ENCODE measurements at places on chromosomes 1 and 21.

DNA sequence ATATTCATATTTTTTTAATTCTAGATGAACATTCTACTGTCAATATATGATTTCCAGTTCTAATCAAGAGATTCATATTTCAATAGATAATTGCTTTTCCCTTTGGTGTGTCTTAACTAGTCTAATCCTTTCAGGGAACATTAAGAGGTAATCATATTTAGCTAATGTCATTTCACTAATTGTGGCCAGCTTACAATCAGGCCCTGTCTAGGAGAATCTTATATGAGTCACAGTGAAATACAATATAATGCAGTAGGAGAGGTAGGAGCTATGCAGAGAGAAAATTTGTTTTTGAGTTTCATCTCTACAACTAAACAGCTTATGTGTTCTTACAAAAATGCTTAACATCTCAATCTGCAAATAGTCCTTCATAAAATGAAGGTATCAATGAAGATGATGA is 85.9 kb downstream of the DPYD start:
- no peak overlapping the region for H3K4me3 ChIP-seq
- no peaks in the 10 kb centered on the region for H3K4me1 ChIP-seq
- no peak overlapping the region for H3K27ac ChIP-seq
- H3K27me3 ChIP-seq = no peaks in the 10 kb centered on the region
- no peak for DNase-seq

- H3K27me3 ChIP-seq = no peaks in the 10 kb centered on the region
- peaks cover 3% of the 10 kb centered on the region for H3K4me1 ChIP-seq
- peak; percentile 85 for DNase-seq
- no peaks in the 10 kb centered on the region for H3K36me3 ChIP-seq
- H3K27ac ChIP-seq = peak overlapping the region; percentile 29
Measured at GRCh38 chr21:35204850-35205541, 155.9 kb upstream of the RUNX1 start.

GRCh38 chr1:225447650-225448089 is 19.8 kb upstream of the LBR start:
- DNase-seq = no peak
- no peaks in the 10 kb centered on the region for H3K36me3 ChIP-seq
- H3K27me3 ChIP-seq = no peaks in the 10 kb centered on the region
- no peak overlapping the region for H3K27ac ChIP-seq
- no peak overlapping the region for H3K4me3 ChIP-seq

- no peaks in the 10 kb centered on the region for H3K4me1 ChIP-seq
- no peaks in the 10 kb centered on the region for H3K36me3 ChIP-seq
- DNase-seq = no peak
- H3K27ac ChIP-seq = no peak overlapping the region
- no peaks in the 10 kb centered on the region for H3K27me3 ChIP-seq
- H3K4me3 ChIP-seq = no peak overlapping the region
Measured at GRCh38 chr1:160117709-160118183, 2.2 kb downstream of the ATP1A2 start.

GRCh38 chr1:43061757-43062156 is 103.1 kb upstream of the SLC2A1 start:
- no peaks in the 10 kb centered on the region for H3K36me3 ChIP-seq
- no peak for DNase-seq
- H3K27me3 ChIP-seq = no peaks in the 10 kb centered on the region
- no peak overlapping the region for H3K4me3 ChIP-seq

- H3K4me1 ChIP-seq = no peaks in the 10 kb centered on the region
- no peaks in the 10 kb centered on the region for H3K27me3 ChIP-seq
- no peak overlapping the region for H3K27ac ChIP-seq
Measured at GRCh38 chr1:17944646-17945045, 163.0 kb upstream of the IGSF21 start.

DNA sequence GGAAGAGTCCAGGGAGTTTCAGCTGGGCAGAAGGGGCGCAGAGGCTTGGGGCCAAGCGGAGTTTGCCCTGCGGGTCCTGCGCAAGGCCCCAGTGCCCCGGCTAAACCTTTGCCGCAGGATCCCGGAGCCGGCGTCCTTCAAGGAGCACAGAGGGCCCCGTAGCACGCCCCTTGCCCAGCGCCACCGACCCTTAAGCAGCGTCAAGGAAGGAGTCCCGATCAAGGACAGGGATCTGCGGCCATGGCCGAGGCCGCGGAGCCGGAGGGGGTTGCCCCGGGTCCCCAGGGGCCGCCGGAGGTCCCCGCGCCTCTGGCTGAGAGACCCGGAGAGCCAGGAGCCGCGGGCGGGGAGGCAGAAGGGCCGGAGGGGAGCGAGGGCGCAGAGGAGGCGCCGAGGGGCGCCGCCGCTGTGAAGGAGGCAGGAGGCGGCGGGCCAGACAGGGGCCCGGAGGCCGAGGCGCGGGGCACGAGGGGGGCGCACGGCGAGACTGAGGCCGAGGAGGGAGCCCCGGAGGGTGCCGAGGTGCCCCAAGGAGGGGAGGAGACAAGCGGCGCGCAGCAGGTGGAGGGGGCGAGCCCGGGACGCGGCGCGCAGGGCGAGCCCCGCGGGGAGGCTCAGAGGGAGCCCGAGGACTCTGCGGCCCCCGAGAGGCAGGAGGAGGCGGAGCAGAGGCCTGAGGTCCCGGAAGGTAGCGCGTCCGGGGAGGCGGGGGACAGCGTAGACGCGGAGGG is 520 bp downstream of the CLIC6 start:
- H3K4me3 ChIP-seq = peak overlapping the region; percentile 46
- peak overlapping the region; percentile 58 for H3K27ac ChIP-seq
- no peaks in the 10 kb centered on the region for H3K36me3 ChIP-seq
- no peak for DNase-seq
